ENCODE measurements at places on chromosomes 7 and 10. TPM values are rescaled to one million over a fixed set of nuclear protein-coding genes. Genes with fewer than 3 reads are reported as not detected.

Gene MET
- 0.65 TPM for total RNA-seq

- peak; percentile 12 for DNase-seq
Observed at GRCh38 chr10:92990615-92991014, 70.0 kb upstream of the CYP26C1 start.

DNA sequence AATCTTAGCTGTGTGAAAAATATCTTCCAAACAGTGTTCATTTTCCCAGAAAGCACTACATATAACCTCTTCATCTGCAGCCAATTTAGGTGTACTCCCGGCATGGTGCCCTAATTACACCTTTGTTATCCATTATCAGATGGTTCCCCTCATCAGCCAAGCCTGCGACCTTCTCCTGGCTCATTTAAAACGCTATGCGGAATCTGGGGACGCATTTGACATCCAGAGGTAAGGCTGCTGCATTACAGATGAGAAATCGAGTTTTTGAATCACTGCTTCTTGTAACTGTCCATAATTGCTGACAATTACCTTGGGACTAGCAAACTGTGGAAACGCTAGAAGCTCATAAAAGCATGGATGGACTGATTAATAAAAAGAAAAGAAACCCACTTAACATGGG is 109.5 kb downstream of the PARP12 start:
- no peak for DNase-seq

- DNase-seq: no peak
Observed at GRCh38 chr7:8044761-8045430, 76.3 kb downstream of the GLCCI1 start.

Gene NRG3
- not detected for total RNA-seq

DNA sequence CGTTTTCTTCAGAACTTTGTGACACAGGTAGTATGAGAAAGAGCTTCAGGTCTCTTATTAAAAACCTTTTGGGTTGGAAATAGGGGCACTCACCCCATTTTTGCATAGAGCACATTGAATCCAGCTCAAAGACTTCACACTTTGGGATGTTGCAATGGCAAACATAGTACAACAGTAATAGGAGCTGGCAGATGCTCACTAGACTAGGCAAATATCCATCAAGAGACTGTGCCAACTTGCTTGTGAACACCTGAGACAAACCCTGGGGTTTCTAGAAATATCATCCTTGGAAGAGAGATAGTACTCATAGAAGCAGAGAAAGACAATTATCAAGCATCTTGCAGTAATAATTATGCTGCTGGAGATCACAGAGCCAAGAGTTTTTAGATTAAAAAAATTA is 280.0 kb downstream of the CACNA2D1 start:
- DNase-seq: no peak

DNA sequence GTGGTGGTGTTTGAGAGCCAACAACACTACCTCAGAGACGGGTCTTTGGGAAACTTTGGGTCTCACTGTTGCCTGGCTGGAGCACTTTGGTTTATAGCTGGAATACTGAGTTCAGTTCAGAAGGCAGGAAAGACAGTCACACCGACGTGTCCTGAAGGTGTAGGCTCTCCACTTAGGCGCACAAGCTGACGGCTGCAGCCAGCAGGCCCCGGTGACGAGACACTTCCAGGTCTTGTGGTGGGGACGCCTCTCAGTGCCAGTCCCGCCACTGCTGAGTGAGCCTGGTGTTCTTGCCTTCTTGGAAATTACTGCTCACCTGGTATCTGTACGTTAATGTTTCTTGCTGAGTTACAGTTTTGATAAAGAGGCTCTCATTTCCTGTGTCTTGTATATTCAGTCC is 74.0 kb downstream of the WDR37 start:
- DNase-seq: no peak

- DNase-seq: no peak
Observed at GRCh38 chr7:151088856-151089699, 2.8 kb downstream of the AGAP3 start.

- no peak for DNase-seq
Observed at GRCh38 chr10:119327096-119327745, 119.8 kb downstream of the GRK5 start.

Gene DNAH11
- total RNA-seq: 0.02 TPM

DNA sequence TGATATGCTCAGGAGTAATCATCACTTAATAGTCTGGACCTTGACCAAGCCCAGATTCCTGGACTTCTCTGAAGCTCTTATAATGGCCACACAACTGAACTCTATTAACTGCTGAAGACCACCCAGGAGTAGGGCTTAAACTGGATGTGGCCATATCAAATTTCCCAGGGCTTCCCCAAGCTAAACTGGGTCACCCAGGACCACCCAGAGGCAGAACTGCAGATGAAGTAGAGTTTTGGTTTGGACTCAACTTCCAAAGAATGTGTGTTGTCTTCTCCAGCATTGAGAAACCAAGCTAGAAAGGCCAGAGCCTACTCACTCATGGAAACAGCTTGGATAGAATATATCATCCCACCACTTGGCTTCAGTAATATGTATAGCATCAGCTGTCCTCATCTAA is 358.2 kb upstream of the MEOX2 start:
- no peak for DNase-seq

DNA sequence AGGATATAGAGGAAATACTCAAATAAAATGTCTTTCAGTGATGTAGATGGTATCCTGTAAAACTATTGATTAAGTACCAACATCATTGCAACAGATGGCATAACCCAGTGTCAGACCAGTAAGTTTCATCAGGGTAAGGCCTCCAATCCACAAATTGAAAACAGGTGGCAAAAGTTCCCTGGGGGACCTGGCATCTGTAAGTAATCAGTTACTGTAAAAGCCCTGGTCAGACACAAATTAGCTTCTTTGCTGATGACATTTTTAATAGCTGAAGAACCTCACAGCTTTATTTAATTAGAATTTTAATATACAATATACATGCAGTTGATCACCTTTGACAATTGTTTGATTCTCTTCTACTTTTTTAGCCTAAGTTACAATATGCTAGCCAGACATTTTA is 152.5 kb downstream of the PLXDC2 start:
- no peak for DNase-seq

DNA sequence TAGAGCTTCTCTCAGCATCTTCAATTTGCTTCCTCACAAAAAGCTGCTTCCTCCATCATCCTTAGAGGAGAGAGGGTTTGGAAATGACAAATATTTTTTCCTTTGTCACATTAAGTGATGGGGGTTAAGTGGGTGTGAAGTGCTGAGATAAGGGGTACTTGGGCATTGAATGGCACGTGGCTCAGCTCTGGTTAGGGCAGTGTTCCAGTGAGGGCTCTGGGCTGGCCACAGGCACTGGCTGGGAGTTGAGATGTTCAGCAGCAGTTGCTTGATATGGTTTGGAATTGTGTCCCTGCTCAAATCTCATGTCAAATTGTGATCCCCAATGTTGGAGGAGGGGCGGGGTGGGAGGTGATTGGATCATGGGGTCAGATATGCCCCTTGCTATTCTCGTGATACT is 33.7 kb upstream of the CHCHD3 start:
- no peak for DNase-seq

DNA sequence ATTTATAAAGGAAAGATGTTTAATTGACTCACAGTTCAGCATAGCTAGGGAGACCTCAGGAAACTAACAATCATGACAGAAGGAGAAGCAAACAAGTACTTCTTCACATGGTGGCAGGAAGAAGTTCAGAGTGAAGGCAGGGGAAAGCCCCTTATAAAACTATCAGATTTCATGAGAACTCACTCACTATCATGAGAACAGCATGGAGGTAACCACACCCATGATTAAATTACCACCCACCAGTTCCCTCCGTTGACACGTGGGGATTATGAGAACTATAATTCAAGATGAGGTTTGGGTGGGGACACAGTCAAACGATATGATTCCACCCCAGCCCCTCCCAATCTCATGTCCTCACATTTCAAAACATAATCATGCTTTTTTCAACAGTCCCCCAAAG is 124.2 kb upstream of the PCGF5 start:
- no peak for DNase-seq

Gene FAM221A
- not detected for total RNA-seq

Gene NEUROG3
- total RNA-seq: not detected

DNA sequence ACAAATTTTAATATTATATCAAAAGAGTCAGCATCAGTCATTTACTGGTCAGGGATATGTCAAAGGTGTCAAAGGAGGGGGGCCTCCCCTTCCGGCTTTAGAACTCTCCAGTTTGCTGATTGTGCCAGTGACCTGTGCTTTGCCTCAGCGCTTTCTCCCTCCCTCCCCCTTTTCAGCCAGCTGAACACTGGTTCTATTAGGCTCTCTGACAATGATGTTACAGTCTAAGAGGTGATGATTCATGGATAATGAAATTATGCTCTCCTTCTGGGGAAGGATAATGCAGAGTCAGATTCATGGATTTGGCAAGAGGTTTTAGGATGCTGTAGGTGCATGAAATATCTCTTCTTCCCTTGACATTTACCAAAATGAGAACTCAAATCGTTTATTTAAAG is 6.1 kb downstream of the LRRTM3 start:
- no peak for DNase-seq

- no peak for DNase-seq
Observed at GRCh38 chr10:60605476-60605875, 172.8 kb upstream of the CDK1 start.

Gene SORCS3
- total RNA-seq: not detected

DNA sequence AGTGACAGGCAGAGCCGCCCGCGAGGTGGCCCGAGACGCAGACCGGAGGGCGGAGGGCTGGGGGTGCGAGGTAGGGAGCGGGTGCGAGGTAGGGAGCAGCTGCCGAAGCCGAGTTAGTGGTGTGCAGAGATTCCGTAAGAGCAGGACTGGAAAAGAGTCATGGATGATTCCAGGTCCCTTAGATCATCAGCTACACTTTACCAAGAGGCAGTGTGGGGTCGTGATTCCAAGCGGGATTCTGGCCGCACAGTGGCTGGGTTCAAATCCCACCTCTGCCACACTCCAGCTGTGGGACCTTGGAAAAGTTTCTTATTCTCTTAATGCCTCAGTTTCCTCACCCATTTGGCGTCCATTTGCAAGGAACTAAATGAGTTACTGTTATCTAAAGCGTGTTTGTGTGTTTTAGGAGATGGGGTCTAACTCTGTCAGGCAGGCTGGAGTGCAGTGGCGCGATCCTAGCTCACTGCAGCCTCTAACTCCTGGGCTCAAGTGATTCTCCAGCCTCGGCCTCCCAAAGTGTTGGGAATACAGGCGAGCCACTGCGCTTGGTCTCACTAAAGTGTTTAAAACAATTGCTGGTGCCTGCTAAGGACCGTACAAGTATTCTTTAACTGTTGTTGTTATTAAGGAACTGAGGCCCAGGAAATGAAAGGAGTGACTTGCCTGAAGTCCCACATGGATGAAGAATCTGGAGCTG is 1.1 kb downstream of the NDUFB2 start:
- DNase-seq: no peak

- no peak for DNase-seq
Observed at GRCh38 chr7:147607157-147607800, 983.3 kb upstream of the C7orf33 start.

All from K562 (cell line).